Esophagus squamous epithelium (tissue), 5 donors: ENCODE measurements at places on chromosomes 11 and 22.

DNA sequence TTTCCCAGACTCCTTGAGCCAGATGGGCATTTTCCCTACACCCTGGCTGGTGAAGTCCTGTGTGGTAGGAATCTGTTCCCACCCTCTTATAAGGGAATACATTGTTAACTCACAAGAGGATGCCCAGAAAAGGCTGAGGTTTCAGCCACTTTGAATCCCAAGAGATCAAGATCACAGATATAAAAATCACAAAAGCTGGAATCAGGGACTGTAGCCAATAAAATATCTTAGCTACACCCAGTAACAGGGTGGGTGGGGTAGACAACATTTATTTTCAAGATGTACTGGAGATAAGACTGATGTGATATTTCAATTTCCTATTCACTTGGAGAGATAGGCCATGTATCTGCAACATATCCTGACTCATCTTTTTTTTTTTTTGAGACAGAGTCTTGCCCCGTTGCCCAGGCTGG is 50.3 kb downstream of the COPB1 start:
- no peak for DNase-seq

GRCh38 chr11:76589964-76590950 is 80.3 kb downstream of the LRRC32 start:
- DNase-seq: no peak

DNA sequence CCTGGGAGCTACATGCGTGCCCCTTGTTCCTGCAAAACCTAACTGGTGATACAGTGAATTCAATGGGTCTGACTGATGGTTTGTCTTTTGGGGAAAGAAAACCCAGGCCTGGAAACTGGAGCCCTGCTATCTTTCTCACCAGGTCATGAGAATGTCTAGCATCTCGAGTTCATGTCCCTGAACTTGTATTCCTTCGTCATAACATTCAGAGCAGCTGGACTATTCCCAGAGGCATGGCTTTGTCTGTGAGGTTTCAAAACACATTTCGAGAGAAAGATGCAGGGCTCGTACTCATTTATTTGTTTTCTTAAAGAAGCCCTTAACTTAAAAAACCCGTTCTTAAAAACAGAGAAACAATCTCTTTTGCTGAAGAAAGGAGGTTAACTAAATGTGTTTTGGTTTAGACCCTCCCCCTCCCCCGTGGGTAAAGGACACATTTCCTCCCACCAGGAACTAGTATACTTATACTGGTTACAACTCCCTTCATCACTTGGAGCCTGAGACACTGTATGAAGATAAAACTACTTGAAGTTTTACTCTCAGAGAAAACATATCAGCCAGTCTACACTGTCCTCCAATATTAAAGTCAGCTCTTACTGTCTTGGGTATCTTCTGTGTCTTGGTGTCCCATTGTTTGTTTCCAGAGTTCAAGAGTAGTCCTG is 43.2 kb downstream of the ME3 start:
- DNase-seq: no peak

GRCh38 chr11:6498121-6498520 is 1.0 kb downstream of the DNHD1 start:
- DNase-seq: no peak

DNA sequence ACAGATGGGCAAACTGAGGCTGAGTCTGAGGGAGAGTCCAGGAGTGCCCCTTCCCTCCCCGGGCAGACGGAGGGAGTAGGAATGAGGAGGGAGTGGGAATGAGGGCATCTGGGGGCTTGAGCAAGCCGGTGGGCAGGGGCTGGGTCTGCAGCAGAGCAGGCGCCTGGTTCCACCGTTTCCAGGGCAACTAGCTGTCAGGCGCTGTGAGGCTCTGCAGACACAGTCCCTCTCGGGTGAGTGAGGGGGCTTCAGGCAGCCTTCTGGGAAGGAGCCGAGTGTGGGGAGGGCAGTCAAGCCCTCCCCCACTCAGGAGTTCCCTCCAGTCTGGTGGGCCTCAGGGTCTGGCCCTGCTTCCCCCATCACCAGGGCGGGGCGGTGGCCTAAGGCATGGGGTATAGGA is 19.0 kb downstream of the TMEM258 start:
- DNase-seq: no peak
